ENCODE measurements at places on chromosomes 6 and 20.

DNA sequence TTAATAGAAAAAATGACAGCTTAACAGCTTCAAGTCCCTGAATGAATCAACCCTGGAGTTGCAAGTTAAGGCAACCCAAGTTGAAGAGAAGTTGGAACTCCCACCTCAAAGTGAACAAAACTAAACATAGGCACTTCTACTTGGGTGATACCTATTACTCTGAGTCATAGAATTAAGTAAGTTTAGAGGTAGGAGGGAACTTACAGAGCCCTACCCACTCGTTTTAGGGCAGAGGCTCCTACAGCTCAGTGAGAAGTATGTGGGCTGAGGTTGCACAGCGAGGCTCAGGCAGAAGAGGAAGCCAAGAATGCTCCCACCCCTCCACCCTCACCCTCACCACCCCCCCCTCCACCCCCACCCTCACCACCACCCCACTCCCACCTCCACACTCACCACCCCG, 42.2 kb downstream of the NFATC2 start:
- no peak for DNase-seq

- DNase-seq: no peak
These were observed 16.9 kb upstream of the HBS1L start for GRCh38 chr6:135071541-135071940.

DNA sequence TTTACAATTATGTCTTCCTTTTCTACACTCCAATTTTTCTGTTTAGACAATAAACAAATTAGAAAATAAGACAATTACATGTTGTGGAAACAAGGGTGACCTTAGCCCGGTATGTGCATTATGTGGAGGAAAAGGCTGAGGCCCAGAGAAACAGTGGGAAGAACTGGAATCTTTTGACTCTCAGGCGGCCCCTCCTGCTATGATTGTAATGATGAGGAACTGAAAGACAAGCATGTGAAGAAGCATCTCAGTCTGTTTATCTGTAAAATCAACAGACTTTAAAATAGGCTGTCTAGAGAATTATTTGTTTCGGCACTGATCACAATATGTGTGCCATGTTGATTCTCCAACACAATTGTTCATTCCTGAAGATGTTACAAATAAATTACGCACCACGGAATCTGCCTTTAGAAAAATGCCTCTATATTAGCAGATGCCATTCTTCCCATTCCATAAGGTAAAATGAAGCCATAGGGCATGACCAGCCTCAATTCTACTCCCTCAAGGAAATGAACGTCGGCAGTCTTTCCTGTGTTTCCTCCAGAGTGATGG, 1201.6 kb upstream of the CITED2 start:
- DNase-seq: no peak

DNA sequence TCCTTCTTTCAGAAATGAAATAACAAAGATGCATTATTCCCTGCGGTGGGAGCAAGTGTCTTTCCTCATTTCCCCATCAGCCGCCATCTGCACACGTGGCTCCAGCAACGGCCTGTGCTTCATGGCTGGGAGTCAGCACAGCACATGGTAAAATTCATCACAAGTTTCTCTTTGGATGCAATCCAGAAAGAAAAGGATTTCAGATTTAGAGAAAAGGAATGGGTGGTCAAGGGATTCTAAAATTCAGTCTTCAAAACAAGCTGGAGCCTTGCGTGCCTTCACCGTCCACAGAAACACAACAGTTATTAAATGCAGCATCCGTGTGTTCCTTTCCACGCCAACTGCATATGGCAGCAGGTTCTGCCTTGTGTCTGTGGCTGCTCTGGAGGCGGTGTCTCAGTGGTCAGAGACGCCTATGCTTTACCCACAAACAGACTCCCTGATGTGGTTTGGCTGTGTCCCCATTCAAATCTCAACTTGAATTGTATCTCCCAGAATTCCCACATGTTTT, 107.6 kb downstream of the THBS2 start:
- no peak for DNase-seq

DNA sequence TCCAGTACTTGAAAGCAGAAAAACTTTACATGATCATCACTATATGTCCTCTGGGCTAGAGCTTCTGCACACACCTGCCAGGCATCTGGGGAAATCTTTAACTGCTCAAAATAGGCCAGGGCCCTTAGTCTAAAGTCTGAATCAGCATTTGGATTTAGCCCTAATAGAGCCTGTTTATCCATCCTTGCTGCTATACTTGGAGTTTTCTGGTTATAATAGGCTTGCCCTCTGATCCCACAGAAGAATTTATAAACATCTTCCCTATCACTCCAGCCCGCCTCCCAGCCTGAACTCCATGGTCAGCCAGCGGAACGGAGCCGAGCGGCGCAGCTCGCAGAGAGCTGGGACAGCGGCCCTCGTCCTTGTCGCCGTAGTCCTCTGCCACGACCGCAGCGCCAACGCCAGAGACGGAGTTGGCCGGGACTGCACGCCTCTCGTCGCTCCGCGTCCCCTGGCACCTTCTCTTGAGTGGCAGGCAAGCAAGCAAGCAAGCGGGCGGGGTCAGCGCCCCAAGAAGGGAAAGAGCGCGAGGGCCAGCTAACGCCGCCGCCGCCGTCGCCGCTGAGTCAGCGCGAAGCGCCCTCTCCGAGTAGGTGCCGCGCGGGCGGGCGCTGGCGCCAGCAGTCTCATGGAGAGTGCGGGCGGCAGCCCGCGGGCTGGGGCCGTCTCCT, 25.4 kb upstream of the ASIP start:
- DNase-seq: peak; percentile 82

- no peak for DNase-seq
These were observed 745.1 kb upstream of the MARCKS start for GRCh38 chr6:113112086-113112485.

GRCh38 chr6:150307520-150307919, 61.3 kb upstream of the IYD start:
- no peak for DNase-seq

DNA sequence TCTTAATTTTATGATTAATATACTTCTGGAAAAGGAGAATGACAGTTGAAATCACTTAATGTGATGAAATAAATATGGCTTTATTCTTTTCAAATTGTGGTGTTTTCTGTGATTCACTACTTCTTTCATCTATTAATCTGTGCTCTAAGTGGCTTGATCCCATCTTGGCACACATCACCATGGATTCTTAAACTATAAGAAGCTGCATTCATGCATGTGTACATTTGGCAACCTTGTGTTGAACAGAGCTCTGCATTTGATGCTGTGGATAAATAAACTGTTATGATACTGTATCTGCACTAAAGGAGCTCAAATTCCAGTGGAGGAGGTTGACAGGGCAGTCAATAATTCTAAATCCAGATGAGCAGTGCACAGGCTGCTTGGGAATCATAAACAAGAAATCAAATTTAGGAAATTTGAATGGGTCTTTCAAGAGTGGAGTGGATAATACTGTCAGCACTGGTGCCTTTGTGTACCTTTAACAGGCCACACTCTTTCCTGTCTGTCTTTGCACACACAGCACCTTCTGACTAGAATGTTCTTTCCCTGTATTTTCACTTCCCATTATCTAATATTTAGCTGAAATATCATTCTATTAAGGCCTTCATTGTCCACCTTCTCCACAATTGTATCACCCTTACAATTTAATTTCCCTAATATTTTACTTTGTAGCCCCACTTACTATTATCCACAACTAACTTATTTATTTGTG, 252.9 kb downstream of the GRM1 start:
- no peak for DNase-seq

GRCh38 chr20:55086421-55086820, 611.0 kb downstream of the DOK5 start:
- DNase-seq: no peak

DNA sequence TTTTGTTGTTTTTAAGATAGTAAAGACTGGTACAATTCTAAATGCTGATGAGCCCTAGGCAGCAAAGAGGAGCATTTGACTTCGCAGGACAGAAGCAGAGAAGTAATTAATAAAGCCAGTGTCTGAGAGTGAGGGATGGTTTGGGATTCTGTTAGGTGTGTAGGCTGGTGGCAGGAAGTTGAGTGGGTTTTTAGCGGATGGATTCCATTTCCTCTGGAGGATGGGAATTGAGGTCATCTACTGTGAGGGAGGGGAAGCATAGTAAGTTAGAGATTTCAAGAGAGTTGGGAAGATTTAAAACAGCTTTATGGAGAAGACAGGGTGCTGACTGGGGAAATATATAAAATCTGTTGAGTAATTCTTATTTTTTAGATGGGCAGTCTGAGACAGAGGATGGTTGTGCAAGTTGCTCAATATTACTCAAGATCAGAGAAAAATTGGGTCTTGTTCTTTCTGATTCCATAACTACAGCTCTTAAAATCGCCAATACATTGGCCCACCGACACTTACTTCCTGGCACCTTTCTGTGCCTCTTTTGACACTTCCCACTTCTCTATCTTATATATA, 48.8 kb downstream of the PRL start:
- no peak for DNase-seq

DNA sequence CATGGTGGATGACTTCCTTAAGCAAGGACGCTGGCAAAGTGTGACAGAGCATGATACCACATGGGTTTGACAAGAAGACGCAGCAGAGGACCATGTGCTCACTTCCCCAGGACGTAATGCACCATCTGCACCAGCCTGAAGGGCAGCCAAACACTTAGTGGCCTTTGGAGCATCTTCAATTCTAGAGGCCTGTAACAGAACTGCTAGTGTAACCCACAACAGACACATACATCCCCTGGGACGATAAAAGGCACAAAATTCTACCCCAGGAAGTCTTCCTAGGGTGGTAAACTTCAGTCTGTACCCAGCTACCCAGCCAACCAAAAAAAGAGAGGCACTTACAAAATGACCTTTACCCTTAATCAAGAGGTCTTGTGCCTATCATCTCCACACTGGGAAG, 9.2 kb upstream of the CPNE1 start:
- no peak for DNase-seq

GRCh38 chr20:43477619-43478018, 19.9 kb downstream of the SRSF6 start:
- DNase-seq: no peak

Data from progenitor cell of endocrine pancreas (in vitro differentiated cells).